ENCODE measurements at places on chromosomes 11 and 22.

DNA sequence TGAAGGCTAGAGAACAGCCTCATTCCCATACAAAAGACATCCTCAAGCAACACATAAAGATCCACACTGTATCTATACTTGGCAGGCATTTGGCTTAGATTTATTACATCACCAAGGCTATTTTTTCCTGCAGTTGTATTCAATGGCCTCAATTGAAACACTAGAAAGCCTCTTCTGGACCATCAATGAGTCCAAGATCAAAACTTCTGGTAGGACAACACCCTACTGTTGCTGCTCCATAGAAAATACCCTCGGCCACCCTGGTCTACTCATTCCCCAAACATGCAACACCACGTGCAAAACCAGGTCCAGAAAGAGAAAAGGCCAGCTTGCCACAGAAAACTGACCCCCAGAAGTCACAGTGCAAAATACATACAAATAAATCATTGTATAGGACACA is 56.9 kb upstream of the CADM1 start:
- DNase-seq, result no peak

DNA sequence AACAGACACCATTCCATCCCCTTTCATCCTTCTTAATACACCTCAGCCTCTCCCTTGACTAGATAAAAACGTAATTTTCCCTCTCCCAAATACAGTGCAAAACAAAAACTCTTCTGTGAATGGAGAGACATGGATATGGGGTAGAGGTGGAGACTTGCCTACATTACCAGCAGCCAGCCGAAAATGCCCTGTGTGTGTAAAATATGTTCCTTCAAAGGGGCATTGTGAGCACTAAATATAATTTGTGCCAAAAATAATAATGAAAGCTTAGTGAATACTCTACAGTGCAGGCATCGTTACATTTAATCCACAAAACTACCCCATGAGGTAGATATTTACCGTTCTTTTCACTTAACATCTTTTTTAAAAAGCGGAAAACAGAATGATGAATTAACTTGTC is 1.0 kb upstream of the TRIM44 start:
- DNase-seq, result no peak

GRCh38 chr11:67006029-67006884 is 16.7 kb upstream of the SYT12 start:
- no peak for DNase-seq

- DNase-seq, result no peak
Observed at GRCh38 chr22:29028468-29028867, 33.2 kb downstream of the C22orf31 start.

GRCh38 chr11:70486026-70486415 is 87.7 kb downstream of the CTTN start:
- no peak for DNase-seq

DNA sequence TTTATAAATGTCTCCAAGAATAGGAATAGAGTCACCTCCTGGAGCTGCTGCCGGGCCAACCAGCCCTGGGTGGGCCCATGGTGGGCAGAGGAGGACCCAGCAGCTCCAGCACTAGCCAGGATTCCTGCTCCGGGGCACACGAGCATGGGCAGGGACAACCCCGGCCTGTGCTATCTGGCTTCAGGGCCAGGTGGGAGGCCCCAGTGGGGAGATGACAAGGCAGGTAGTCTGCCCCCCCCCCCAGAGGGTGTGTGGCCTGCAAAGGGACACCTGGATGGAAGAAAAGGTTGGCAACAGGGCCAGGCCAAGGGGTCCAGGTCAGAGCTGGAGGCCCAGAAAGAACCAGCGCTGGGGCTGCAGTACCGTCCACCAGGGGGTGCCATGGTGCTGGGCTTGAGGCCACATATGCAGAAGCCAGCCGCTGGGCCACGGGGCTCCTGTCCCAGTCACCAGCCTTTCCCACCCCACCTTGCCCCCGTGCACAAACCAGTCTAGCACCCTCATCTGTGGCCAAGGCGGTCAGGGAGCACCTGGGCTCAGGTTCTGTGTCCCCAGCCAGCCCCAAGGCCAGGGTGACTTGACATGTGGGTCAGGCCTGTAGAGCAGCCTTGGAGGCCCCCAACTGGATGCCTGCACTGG is 3.4 kb downstream of the TSPAN32 start:
- peak; percentile 86 for DNase-seq

- no peak for DNase-seq
Observed at GRCh38 chr11:131681920-131682319, 311.5 kb downstream of the NTM start.

- no peak for DNase-seq
Observed at GRCh38 chr11:32081129-32081641, 9.7 kb upstream of the RCN1 start.

DNA sequence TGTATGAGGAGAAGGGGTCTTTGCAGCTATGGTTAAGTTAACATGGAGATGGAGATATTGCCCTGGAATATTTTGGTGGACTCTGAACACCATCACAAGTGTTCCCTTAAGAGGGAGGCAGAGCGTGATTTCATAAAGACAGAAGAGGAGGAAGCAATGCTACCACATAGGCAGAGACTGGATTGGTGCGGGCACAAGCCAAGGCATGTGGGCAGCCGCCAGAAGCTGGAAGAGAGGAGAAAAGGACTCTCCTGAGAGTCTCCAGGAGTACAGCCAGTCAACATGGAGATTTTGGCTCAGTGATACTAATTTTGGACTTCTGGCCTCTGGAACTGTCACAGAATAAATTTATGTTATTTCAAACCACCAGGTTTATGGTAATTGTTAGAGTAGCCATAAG is 231.6 kb downstream of the OPCML start:
- DNase-seq, result no peak

GRCh38 chr22:20245577-20246367 is 22.3 kb downstream of the RTN4R start:
- DNase-seq, result no peak

All from GM19239 (cell line).